ENCODE measurements at places on chromosomes 3 and 15.

DNA sequence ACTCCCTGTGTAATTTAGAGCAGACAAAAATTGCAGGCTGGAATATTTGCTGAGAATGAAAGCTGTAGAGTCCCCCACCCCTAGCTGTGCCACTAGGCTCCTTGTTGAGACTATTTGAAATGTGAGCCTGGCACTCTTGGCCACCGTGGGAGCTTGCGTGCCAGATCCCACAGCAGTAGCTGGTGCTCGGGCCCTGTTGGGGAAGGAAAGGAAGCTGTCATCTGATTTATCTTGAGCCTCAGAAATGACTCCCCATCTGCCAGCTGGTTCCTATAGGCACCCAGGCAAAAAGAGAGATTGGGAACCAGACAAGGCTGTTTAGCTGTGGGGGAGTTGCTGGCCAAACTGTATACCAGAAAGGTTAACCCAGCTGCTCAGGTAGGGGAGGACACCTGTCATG is 23.4 kb upstream of the CLEC3B start:
- no peak for DNase-seq

DNA sequence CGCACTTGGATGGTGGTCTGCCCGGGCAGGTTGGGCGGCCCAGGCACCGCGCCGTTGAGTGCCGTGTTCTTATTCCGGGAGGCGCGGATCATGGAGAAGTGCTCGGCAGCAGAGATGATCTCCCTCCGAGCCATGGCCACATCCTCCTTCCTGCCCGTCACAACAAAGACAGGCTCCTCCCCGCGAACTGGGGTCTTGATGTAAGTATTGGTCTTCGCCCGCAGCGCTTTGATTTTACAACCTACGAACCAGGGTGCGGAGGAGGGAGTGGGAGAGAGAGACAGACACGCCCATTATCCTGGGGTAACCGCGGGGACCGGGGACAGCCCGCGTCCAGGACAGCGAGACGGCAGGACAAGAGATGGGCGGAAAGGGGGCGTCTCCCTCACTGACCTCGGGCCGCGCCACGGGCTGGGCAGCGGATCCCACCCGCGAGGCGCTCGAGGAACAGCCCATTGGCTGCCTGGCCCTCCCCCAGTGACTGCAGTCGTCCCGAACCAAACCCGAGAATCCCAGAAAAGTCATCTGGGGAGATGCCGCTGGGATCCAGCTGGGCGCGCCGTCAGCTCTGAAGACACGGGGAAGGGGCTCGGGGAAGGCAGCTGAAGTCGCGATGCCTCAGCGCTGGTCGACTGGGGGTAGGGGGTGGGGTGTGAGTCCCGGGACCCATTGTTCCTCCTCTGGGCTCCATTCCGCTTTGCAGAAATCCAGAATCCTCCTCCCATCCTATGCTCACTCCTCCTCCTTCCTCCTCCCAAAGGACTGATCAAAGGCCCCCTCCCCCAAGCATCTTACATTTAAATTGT is 1.2 kb downstream of the MEX3B start:
- DNase-seq, result peak; percentile 35

- DNase-seq, result no peak
These were observed 3.2 kb upstream of the SIN3A start for GRCh38 chr15:75454471-75455378.

DNA sequence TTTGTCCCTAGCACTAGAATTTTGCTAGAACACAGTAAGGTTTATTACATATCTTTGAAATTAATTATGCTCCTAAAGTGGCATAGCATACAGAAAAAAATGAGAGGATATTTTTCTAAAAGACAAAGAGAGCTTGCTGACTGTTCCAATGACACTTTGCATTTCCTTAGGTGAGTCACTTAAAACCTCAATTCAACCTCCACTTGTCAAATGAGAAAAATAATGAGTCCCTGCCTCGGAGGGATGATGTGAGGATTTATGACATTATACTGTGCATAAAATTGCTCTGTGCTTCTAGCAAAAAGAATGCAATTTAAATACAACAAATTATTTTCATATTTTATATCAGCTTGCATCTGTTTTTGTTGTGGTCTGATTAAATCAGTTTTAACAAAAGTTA is 1417.0 kb upstream of the ALCAM start:
- DNase-seq, result no peak

- no peak for DNase-seq
These were observed 86.3 kb upstream of the MEX3B start for GRCh38 chr15:82132096-82132495.

- DNase-seq, result no peak
These were observed 4.3 kb upstream of the LRRC58 start for GRCh38 chr3:120353463-120353862.

GRCh38 chr3:136882571-136882970 is 20.6 kb downstream of the NCK1 start:
- no peak for DNase-seq

- DNase-seq, result no peak
These were observed 811 bp downstream of the C3orf52 start for GRCh38 chr3:112086875-112087524.

DNA sequence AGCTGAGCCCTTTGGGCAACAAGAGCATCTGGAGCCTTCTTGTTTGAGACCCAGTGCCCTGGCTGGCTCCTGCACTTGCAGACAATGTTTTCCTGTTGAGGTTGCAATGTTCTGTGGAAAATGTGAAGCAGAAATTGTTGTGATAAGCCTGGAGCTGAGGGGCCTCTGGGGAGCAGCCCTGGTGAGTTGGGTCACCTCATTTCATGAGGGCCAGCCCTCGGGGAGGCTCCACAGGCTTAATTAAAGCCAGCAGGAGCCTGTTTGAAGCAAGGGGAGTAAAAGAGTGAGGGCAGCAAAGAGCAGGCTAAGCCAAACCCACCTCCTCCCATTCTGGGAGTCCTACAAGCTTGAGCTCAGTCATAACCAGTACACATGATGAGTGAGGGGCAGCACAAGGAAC is 154.3 kb downstream of the ALDH1A2 start:
- DNase-seq, result no peak

DNA sequence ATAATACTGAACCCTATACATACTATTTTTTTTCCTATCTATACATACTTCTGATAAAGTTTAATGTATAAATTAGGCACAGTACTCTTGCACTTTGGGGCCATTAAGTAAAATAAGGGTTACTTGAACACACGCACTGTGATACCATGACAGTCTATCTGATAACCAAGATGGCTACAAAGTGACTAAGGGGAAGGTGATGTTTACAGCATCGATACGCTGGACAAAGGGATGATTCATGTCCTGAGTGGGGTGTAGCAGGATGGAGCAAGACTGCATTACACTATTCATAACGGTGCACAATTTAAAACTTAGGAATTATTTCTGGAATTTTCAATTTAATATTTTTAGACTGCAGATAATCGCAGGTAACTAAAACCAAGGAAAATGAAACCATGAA is 30.0 kb upstream of the SLC2A2 start:
- no peak for DNase-seq

DNA sequence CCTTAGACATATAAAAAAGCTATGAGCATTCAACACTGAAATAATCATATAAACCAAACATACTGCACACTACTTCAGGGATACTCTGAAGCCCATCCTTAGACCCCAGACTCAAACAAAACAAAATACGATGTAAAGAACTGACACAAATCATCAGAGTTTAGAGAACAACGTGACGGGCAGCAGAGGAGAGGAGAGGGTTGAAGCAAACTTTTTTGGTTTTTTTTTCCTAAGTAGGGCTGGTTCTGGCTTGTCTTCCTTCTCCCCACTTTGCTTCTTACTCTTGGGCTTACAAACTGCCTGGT is 34.7 kb downstream of the GAP43 start:
- DNase-seq, result peak; percentile 13

DNA sequence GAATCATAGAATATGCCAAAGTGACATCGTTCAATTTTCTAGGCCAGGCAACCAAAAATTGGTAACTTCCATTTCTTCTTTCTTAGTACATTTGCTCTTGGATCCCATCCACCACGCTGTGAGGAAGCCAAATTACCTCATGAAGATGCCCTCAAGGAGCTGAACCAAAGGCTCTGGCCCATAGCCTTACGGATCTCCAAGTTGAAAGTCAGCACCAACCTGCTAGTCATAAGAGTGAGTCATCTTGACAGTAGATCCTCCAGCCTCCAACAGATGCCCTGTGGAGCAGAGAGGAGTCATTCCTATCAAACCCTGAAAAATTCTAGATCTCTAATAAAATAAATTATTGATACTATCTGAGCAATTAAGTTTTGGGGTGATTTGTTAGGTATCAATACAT is 322.5 kb upstream of the COL8A1 start:
- DNase-seq, result no peak

GRCh38 chr3:171237009-171237385 is 210.5 kb upstream of the SLC2A2 start:
- no peak for DNase-seq

- DNase-seq, result no peak
These were observed 166.0 kb downstream of the NTRK3 start for GRCh38 chr15:88090481-88091011.

DNA sequence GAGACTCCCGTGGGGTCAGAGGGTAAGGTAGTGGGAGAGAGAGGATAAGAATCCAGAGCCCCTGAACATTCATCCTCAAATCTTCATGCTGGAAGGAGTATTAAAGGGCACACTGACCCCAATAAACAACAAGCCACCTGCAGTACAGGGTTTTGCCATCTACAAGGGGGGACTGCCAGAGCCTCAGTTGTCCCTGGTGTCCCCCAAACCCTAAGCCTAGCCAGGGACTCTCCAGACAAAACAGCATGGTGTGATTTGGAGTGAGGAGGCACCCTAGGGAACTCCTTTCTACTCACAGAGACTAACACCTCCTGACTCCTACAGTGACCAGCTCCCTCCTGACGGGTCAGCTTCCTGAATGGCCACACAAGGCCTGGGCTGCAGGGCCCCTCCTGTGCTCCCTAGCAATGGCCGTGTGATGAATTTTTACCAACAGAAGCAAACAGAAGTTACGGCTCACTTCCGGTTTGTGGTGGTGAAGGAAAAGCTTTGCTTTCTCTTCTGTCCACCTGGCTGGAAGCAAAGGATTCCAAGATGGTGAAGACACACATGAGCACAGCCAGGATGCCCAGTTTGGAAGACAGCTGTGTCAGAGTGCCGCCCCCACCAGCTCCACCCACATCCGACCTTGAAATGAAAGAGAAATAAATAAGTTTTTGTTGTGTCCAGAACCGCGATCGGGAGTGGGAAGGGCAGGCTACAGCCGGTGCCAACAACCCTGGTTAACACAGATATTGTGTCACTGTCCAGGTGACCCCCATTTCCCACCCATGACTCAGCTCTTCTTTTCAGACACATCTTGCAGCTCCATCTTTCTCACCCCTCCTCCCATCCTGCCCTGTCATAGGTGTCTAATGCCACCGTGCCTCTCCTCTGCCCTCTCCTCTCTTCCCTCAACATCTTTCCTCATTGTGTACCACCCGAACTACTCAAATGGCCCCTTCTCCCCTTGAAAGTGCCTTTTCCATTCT is 69.6 kb upstream of the ATP13A3 start:
- DNase-seq, result no peak

GRCh38 chr15:35465783-35466182 is 80.2 kb downstream of the DPH6 start:
- no peak for DNase-seq

- no peak for DNase-seq
These were observed 30.3 kb upstream of the IQSEC1 start for GRCh38 chr3:13103416-13104058.

DNA sequence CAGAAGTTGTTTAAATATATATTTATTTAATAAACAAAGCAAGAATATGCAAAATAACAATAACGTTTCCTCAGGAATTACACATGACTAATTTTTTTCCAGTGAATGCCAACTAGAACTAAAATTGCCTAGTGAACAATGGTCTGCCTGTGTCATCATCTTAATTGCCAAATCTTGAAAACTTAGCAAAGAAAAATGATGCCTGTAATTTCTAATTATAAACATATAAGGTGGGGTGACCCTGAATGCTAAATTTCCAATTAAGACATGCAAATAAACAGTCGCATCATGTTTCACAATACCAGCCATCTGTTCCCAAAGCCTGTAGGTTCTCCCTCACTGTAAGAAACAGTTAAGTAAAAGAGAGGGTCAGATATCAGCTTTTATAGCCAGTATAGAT is 67.6 kb upstream of the PLCL2 start:
- no peak for DNase-seq

DNA sequence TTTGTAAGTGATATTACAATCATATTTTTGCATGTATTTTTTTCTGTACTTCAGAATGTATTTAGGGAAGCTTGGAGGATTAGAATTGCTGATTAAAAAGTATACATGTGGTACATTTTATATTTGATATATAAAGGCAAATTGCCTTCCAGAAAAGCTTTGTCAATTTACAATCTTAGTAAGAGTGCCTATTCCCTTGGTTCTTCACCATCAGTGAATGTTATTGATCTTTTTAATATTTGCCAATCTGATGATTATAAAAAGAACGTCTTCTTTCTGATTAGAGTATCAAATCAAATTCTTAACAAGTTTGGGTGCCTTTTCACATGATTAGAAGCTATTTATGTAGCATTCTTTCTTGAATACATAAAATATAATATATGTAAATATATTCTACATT is 9.1 kb downstream of the WDR49 start:
- no peak for DNase-seq

GRCh38 chr15:87349181-87349580 is 907.4 kb downstream of the NTRK3 start:
- DNase-seq, result no peak

GRCh38 chr3:8550611-8551010 is 49.0 kb downstream of the LMCD1 start:
- DNase-seq, result no peak

All from smooth muscle cell of the brain vasculature (primary cell).